CD4-positive, alpha-beta T cell treated with Interleukin-21 for 1 hour (primary cell): ENCODE measurements at places on chromosomes 11 and 22.
A peak's percentile ranks its signal among the peaks of the same experiment; 100 is the strongest.

- peak; percentile 4 for DNase-seq
These were observed 60.0 kb downstream of the GLYATL1 start for GRCh38 chr11:58999291-58999680.

- DNase-seq: no peak
These were observed 227.1 kb downstream of the DDX10 start for GRCh38 chr11:108891909-108892511.

DNA sequence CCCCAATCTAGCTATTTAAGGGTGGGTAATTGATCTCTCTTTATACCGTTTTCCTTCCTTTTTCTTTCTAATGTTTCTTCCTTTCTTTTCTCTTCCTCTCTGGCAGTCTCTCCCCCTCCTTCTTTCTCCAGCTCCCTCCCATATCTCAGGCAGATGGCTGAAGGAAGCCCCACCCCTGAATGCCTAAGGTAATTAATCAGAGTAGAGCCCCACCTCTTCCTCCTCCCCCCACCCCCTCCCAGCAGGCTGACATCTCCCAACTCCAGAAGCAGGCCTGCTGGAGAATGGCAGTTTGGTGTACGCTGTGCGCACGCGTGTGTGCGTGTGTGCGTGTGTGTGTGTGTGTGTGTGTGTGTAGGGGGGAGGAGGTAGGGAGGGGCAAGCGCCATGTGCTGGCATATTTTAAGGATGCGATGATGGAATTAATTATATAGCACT is 122.6 kb downstream of the APOL5 start:
- peak; percentile 2 for DNase-seq

GRCh38 chr11:83540112-83540675 is 254.0 kb upstream of the CCDC90B start:
- no peak for DNase-seq

DNA sequence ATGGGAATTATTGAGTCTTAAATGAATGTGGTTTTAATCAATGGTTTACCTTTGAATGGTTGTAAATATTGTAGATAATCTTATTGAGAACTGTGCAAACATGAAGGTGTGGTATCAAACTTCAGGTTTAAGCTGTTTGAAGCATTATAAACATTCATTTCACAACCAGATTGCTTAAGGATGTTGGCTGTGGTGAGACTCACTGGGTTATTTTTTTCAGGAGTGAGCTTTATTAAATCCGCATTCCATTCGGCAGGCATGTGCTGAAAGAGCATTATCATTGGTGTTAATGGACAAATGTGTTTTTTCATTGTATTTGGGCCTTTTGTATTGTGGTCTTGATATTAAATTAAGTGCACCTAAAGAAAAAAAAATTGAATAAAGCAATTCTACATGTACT is 9.7 kb downstream of the MMP3 start:
- DNase-seq: no peak

- no peak for DNase-seq
These were observed 94.0 kb upstream of the RASSF10 start for GRCh38 chr11:12915093-12915492.

DNA sequence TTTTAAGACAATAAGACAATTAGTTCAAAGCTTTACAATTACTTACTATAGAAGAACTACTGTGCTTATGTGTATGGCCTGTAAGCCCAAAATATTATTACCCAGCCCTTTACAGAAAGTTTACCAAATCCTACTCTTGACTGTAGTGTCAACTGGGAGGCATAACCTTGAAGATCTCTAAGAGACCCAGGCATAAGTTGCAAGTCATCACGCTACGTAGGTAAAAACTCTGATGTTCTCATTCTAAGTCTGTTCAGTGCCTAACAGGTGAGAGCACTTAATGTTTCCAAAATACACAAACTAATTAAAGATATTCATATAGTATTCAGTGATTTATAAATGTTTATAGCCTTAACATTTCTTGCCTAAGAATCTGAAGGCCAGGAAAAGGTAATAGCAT is 12.9 kb downstream of the SESN3 start:
- DNase-seq: no peak

DNA sequence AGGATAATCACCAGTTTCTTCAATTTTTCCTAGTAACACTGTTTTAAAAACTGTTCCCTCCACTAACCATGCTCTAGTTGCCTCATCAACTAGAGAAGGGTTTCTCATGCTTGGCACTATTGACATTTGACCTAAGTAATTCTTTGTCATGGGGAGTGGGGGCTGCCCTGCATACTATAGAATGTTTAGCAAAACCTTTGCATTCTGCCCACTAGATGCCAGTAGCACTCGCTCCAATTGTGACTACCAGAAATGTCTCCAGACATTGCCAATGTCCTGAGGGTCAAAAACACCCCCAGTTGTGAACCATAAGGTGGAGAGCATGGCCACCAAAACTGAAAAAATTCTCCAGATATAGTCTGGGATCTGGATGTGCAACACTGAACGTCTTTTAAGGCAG is 27.6 kb upstream of the BMAL1 start:
- peak; percentile 26 for DNase-seq

- DNase-seq: no peak
These were observed 237.6 kb downstream of the JRKL start for GRCh38 chr11:96627376-96627775.

DNA sequence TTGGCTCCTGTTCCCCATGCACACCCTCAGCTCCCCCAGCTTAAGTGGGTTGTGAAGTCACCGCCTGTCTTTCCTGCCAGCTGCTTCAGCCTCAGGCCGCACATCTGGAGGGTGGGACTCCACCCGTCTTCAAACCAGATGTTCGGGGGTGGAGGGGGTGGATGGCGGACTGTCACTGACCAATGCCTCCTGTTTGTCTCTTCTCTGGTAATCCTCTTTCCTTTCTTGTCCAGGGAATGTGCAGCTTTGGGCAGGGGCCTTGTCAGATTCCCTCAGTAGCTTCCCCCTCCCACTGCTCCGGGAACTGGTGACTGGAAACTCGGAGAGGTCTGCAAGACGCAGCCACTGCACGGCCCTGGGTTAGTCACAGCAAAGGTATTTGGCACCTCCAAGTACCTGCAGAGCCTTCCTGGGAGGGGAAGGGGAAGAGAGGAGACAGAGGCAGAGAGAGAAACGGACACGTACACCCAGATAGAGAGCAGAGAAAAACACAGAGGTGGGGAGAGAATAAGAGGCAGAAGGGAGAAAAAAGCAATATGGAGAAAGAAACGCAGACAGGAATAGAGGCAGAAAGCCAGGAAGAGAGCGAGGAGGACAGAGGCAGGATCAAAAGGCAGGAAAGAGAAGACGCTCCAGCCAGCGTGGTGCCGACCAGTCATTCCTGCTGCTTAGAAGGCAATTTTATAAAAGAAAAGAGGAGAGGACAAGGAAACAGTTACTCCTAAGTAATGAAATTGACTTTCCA is 56.1 kb upstream of the TIMP3 start:
- DNase-seq: no peak

DNA sequence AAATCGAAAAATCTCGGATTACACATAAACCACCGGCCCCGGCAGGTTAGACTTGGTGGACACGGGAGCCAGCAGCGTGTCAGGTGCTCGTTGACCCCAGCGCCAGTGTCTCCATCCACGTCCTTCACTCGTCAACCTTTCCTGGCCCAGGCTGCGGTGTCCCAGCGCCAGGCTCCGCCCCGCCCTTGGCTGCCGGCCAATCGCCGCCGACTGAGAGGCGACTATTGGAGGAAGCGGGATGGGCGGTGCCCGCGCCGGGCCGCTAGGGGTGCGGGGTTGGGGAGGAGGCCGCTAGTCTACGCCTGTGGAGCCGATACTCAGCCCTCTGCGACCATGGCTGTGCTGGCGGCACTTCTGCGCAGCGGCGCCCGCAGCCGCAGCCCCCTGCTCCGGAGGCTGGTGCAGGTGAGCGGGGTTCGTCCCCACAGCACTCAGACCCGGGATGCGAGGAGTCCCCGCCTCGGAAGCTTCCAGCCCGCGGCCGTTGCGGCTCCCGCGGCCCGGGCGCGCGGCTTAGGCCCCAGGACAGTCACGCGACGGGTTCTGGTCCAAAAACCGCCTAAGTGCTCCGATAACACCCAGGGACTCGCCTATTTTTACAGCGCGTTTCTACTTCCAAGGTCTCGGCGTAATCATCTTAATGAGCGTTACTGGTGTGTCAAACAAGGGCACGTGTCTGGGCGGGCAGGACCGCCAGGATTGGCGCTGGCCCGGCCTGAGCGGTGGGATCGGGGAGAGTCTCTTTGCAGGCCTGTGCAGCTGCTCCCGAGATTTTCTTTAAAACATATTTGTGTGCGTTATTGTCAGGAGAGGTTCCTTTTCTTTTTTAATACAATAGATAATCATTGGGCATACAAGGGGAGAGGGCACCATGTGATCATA is at the start of gene ACAT1:
TSS of gene ACAT1 (plus strand) at position 294 of the 882 bp plus-strand sequence. CDS start at position 334, 40 bp downstream.
- peak; percentile 93 for DNase-seq

DNA sequence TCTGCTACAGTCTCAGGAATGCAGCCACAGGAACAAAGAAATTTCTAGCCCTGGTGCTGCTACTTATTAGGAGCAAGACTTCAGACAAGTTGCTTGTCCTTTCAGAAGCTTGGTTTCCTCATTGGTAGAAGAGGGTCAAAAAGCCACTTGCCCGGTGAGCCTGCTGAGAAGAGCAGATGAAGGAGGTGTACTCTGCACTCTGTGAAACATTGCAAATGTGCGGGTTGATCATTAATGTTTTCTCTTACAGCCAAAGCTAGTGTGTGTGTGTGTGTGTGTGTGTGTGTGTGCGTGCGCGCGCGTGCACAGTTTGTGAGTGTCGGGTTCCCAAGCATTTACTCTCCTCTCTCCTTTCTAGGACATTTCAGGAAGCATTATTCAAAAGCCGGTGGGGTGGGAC is 86.3 kb upstream of the NNMT start:
- no peak for DNase-seq

DNA sequence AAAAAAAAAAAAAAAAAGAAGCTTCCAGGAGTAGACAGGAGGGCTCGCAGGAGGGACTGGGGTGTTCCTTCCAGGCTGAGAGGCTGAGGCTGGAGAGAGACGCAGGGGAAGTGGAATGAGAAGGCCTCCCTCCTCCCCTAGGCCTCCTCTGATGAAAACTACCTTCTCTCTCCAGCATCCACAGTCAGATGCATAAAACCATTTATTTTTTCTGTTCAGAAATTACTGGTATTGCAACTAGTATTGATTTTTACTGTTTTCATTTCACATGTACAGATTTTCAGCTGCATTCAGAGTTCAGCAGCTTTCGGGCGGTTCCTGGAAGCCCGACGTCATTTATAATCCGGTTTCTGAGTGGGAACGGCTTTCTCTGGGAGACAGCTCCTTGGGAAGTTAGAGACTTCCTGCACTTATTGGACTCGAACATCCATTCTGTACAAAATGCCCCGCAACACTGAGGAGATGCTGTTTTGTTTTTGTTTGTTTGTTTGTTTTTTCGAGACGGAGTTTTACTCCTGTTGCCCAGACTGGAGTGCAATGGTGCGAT is 6.9 kb upstream of the NFAM1 start:
- DNase-seq: no peak

DNA sequence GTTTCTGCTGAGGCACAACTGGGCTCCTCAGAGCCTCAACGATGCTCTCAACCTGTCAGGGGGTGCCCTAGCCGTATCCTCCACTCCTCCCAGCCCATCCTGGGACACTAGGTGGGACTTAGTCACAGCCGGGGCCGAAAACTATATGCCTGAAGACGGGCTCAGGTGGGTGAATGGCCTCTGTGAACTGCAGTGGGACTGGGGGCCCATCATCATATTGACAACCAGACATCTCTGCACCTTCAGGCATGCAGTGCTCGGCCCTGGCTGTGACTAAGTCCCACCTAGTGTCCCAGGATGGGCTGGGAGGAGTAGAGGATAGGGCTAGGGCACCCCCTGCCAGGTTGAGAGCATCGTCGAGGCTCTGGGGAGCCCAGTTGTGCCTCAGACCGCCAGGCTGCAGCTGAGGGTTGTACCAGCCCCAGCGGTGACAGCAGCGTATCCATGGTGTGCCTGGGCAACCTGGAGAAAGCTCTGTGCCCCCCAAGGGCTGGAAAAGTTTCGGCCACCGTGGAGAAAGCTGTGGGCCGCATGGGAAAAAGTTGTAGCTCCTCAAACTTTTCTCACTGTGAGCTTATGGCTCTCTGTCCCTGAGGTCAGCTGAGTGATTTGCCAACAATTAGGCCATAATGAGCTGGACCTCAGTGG is 88.9 kb downstream of the RRM1 start:
- no peak for DNase-seq

GRCh38 chr11:61293867-61294716 is 1.0 kb downstream of the VWCE start:
- DNase-seq: no peak

DNA sequence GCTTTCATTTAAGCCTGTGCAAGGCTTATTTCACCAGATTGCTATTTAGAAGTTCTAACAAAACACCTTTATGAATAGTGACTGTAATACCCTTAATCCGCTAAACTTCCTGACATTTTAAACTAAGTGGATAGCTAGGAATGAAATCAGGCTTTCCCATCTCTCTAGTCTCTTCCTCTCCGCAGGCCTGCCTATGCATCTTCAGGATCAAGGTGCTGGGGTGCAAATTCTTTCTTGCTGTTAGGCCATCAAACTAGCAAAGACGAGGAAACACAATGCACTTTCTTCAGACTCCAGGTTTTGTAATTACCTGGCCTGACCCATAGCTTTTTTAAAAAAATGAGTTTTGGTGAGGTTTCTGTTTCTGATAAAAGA is 149.4 kb downstream of the DBX1 start:
- no peak for DNase-seq

- DNase-seq: peak; percentile 77
These were observed 2.1 kb upstream of the CPT1A start for GRCh38 chr11:68843703-68844312.

DNA sequence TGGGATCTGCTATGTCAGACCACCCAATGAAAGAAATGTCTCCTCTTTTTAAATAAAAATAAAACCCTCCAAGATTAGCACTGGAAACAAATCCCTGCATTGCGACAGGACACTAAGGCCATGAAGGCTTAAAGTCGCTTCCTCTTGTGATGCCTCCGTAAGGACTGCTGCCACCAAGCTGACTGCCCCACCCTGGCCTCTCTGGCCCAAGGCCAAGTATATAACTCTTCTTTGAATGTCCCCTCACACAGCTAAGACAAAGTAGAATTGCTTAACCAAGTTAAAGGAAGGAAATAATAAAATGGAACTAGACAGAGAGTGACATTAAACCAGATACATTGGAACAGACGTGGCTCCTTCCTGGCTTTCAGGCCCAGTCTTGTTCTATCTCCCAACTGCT is 7.5 kb upstream of the NRGN start:
- no peak for DNase-seq

GRCh38 chr22:11360632-11361031 is 4167.4 kb upstream of the OR11H1 start:
- DNase-seq: no peak

- no peak for DNase-seq
These were observed 339.2 kb downstream of the TENM4 start for GRCh38 chr11:79101656-79102055.

- DNase-seq: no peak
These were observed 27.6 kb downstream of the RCOR2 start for GRCh38 chr11:63889344-63889743.

- no peak for DNase-seq
These were observed 1.1 kb upstream of the IFITM10 start for GRCh38 chr11:1751531-1751921.

DNA sequence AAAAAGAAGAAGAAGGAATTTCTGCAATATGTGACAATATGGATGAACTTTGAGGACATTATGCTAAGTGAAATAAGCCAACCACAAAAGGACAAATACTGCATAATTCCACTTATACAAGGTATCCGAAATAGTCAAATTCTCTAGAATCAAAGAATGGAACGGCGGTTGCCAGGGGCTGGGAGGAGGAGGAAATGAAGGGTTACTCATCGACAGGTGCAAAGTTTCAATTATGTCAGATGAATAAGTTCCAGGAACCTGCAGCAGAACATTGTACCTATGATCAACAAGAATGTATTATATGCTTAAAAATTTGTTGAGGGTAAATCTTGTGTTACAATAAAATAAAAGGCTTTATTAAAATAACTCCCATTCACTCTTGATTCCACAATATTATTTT is 49.0 kb downstream of the SC5D start:
- no peak for DNase-seq
